GM23338 (cell line): ENCODE measurements at places on chromosomes 5 and 9.

DNA sequence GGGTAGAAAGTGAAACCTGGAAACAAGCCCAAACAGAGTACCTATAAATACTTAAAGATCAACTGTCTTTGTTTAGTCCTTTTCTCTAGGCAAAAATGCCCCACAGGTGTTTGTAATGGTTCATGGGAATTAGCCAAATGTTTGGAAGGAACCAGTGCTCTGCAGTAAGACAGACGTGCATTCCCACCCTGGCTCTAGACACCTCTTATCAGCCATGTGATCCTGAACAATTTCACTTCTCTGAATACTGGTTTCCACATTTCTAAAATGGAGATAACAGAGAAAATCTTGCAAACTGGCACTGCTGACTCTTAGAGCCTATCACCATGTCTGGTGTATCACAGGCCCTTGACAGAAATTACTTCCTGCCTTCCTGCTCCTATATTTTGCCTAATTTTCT is 30.0 kb downstream of the GLIS3 start:
- no peak for DNase-seq

GRCh38 chr5:165157219-165157618 is 1651.8 kb downstream of the MAT2B start:
- no peak for DNase-seq

DNA sequence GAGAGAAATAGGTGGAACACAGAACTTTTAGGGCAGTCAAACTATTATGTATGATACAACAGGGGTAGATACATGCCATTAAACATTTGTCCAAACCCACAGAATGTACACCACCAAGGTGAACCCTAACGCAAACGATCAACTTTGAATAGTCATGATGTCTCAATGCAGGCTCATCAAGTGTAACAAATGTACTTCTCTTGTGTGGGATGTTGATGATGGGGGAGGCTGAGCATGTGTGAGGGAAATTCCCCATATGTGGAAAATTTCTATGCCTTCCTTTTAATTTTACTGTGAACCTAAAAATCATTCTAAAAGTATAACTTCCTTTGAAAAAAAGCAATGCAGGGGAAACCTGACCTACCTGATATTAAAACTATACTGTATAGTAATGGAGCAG is 201.4 kb upstream of the RASEF start:
- DNase-seq = no peak

- DNase-seq = no peak
Measured at GRCh38 chr5:107704681-107705401, 34.1 kb upstream of the EFNA5 start.

DNA sequence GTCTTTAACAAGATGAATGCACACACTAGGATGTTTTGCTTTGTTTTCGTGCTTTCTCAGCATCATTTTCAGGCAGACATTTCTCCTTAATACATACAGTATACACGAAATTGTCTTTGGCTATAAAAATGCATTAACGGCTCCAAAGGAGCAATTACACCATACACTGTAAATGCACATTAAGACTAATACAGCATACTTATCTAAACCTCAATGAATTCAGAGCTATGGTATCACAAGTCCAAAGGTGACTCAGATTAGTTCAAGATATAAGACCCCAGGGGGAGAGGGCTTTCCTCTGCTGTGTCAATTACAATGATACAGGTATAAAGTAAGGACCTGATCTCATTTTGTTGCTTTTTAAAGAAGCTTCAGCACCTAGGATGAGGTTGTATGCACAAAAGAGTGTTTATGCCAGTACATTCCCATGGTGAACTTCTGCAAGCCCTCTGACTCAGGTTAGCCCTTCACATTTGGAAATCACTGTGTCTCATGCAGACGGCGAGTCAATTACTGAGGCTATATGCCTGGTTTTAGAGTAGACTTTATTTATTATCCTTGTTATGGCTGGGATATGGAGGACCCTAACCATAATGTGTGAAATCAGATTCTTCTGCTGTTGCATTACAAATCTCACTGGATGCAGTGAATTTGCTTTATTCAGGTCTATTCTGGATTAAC is 233.3 kb downstream of the ZNF608 start:
- no peak for DNase-seq

- DNase-seq = no peak
Measured at GRCh38 chr9:99718631-99719030, 103.1 kb upstream of the NR4A3 start.

DNA sequence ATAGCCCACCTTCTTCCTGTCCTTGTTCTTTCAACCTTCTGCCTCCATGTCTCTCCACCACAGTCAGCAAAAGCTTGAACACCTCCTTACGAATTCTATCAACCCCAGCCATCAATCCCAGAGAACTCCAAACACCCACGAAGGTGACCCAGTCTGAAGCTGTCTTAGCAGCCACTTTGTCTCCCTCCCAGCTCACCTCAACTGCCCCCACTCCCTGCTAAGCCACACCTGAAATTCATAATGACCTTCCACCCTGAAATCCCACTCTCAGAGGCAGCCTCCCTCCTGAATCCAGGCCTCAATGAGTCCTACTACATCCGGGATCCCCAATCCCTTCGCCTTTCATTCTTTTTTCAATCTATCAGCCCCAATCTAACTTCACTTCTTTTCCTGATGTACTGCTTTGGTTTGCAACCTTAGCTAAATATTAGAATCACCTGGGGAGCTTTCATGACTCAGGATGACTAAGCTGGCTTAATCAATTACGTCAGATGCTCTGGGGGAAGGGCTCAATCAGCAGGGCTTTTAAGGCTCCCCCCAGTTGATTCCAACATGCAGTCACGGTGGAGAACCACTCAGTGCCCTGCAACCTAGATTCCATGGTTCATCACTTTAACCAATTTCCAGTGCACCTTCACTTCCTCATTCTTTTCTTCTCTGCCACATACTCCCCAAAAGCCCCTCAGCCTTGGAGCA is 32.2 kb downstream of the BHMT start:
- DNase-seq = no peak

DNA sequence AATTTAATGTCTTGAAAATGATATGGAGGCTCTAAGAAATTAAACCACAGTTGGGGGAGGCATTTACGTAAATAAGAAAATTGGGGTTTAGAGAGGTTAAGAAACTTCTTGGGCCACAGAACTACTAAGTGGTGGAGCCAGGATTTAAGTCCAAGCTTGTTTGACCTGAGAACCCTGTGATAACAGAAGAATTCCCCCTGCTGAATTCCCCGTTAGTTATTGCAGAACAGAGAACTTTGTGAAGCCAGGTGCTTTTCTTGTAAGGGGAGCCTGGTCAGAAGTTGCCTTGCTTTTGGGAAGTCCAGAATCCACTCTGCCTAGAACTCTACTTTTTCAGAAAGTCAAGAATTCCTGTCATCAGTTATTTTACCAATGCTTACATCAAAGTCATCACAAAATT is 309.3 kb upstream of the SEMA6A start:
- no peak for DNase-seq

DNA sequence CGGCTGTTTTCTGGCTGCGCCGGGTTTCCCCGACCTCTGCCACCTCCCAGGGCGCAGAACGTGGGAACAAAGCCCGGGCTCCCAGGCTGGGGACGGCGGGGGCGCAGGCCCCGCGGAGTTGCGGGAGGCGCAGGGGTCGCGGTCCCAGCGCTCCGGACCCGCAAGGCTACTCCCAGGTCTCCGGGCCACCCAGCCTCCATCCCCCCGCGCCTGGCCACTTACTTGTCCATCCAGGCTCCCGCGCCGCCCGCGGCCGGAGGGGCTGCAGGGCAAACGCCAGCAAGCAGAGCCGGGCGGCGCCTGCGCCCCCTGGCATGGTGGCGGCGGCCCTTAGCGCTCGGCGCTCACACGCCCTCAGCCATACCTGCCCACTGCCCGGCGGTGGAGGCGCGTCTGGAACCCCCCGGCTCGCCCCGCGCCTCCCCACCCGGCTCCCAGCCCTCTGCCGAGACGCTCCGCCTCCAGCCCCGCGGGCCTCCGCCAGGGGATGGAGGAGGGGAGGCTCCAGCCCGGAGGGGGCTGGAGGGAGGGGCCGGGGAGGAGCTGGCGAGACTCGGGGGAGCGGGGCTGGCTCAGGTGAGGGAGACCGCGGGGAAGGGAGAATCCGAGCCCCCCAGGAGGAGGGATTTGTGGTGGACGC is at the start of gene ADAM19:
Gene ADAM19 (minus strand): TSS at position 395 of the 640 bp plus-strand sequence. CDS start 79 bp downstream, at position 316.
- peak; percentile 79 for DNase-seq

GRCh38 chr5:95130941-95131340 is 154.0 kb downstream of the MCTP1 start:
- peak; percentile 21 for DNase-seq

- DNase-seq = no peak
Measured at GRCh38 chr9:18989865-18990264, 43.1 kb downstream of the SAXO1 start.

DNA sequence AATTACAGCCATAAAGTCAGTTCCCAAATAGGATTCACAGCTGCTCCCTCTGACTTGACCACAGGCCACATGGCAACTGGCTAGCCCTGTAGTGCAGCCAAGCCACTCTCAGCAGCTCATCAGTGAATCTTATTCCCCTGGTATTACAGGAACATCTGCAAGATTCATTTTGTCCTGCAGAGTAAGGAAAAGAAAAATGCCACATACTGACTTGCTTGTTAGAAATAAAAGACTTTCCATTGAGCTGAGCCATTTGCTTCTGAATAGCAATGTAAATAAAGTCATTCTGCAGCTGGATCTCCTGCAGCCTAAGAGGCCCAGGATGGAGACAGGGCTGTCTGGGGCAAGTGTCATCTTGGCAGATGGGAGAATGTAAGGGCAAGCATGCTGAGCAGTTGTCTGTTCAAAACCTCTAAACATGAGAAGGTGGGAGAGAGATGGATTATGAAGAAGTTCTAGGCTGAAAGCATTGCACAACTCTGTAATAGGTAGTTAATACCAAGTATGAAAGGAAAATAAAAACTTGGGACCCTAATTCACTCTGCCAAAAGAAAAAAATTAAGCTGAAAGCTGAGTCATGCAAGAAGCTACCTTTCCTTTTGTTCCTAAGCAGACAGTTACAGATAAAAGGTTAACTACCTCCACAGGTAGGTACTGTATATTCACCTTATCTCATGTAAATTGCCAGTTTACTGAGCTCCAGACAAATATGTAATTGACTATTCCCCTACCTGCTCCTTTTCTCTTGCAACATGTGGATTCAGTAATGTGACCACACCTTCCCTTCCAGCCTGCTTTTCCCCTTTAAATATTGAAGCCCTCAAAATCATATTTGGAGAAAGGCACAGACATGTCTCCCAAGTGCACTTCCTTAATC is 244.4 kb upstream of the RAI14 start:
- DNase-seq = peak; percentile 87

- peak; percentile 89 for DNase-seq
Measured at GRCh38 chr5:33936004-33936380, 194 bp upstream of the RXFP3 start.

DNA sequence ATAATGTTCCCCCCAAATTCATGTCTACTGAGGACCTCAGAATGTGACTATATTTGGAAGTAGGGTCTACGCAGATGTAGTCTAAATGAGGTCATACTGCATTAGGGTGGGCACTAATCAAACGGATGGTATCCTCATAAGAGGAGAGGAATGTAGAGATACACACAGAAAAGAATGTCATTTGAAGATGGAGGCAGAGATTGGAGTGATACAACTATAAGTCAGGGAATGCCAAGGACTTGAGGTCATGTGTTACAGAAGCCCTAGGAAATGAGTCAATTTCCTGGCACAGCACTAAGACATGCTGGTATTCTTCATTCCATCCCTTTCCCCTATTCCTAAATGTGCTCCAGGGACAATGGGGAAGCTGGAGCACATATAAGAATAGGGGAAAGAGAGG is 758 bp upstream of the PDCD1LG2 start:
- no peak for DNase-seq

GRCh38 chr9:136903041-136903554 is 16.8 kb downstream of the TRAF2 start:
- DNase-seq = no peak

- peak; percentile 86 for DNase-seq
Measured at GRCh38 chr9:10921671-10922070, 308.9 kb upstream of the PTPRD start.

DNA sequence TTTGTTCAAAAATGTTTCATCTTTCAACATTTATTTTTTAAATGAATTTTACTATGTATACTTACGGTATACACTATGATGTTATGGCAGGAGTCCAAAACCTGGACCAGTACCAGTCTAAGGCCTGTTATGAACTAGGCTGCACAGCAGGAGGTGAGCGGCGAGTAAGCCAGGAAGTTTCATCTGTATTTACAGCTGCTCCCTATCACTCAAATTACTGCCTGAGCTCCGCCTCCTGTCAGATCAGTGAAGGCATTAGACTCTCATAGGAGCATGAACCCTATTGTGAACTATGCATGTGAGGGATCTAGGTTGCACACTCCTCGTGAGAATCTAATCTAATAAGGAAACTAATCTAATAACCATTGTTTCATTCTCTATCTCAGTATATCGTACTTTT is 715.5 kb upstream of the PTPRD start:
- no peak for DNase-seq

DNA sequence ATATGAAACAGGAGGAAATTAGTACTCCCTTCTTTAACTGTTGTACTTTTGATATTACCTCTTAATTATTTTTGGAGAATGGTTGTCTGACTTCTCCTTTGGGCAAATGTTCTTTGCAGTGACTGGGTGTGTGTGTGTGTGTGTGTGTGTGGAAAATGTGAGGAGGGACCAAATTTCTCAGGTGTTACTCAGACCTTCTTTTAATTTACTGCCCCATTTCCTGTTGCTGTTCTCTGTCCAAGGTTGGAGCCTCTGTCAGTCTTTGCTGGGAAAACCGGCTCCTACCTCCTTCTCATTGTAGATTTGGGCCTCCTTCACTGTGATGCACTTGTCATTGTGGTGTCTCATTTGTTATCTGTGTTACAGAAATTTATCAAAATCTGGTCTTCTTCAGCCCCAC is 68.4 kb downstream of the PBX3 start:
- peak; percentile 27 for DNase-seq

- DNase-seq = peak; percentile 53
Measured at GRCh38 chr5:130402906-130403305, 498.6 kb downstream of the CHSY3 start.

DNA sequence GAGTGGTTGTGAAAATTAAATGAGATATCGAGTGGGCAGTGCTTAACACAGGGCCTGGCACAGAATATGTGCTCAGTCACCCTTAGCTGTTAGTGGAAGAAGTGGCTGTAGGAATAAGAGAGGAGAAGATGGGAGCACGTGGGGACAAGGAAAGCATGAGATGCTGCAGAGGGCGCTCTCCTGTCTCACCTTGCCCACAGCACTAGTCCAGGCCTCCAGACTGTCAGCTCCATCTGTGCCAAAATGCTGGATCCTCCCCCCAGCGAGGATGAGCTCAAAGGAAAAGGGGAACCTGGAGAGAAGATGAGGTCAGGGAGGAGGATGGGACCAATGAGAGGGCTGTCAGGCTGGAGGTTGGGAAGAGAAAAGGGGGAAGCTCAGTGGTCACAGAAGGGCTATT is 12.5 kb downstream of the ARAP3 start:
- peak; percentile 61 for DNase-seq

GRCh38 chr9:133532937-133533668 is 1.4 kb upstream of the ADAMTSL2 start:
- DNase-seq = peak; percentile 87

GRCh38 chr5:154058055-154059038 is 19.6 kb downstream of the MFAP3 start:
- DNase-seq = no peak

GRCh38 chr9:70964861-70965260 is 156.6 kb downstream of the TRPM3 start:
- DNase-seq = no peak
